Hair follicle dermal papilla cell (primary cell): ENCODE measurements at places on chromosomes 7 and 10. TPM values are rescaled to one million over a fixed set of nuclear protein-coding genes. Genes with fewer than 3 reads are reported as not detected.

SNCG gene
- total RNA-seq = 1.5 and 3.2 TPM in 2 replicates

LOXL4 gene
- 93.3 and 135 TPM in 2 replicates for total RNA-seq

CUX1 gene
- total RNA-seq = 22.2 and 22.6 TPM in 2 replicates

BCCIP gene
- total RNA-seq = 21.6 and 24.9 TPM in 2 replicates

CLRN3 gene
- not detected in 2 replicates for total RNA-seq

WDR86 gene
- total RNA-seq = 0.24 and 1.1 TPM in 2 replicates

ZNF239 gene
- 7.8 and 8.9 TPM in 2 replicates for total RNA-seq

TLX1 gene
- total RNA-seq = not detected in 2 replicates

OPN4 gene
- total RNA-seq = not detected in 2 replicates

MPLKIP gene
- total RNA-seq = 10.9 and 19.9 TPM in 2 replicates

AGMO gene
- 0.24 and 0.65 TPM in 2 replicates for total RNA-seq

TRDMT1 gene
- total RNA-seq = 15.4 and 26.0 TPM in 2 replicates

OR6B1 gene
- not detected in 2 replicates for total RNA-seq

GCK gene
- 0.36 and 1.1 TPM in 2 replicates for total RNA-seq
